ENCODE measurements at places on chromosomes 4 and X.

DNA sequence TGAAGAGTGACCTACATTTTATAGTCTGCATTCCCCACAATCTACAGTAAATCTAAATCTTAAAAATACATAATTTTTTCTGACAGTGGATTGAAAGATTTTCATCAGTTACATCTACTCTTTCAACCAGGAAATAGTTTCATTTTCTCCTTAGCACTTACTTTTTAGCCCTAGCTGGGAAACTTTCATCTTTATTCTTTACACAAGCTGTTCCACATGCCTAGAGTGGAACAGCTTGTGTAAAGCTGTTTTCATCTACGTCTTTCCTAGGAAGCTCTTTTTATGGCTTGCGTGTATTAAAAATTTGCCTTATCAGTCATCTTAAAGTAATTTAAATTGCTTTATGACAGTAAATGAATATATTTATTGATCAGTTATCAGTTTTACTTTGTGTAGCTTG, 40.5 kb downstream of the RBPJ start:
- no peak for DNase-seq

DNA sequence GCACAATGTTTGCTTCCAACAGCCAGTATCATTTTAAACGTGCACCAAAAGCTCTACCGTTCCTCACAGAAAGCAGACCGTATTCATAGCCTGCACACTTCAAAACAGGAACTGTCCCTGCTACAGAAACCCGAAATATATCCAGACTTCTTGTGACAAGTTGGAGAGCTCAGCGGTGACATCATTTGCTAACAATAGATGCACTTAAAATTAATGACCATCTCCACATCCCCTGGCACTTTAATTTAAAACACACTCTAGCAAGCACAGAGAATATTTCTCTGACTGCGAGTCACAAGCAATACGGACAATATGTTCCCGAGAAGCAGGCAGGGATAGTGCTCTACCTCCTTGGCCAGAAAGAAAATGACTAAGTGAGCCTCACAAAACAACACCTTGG, 2.5 kb downstream of the NYX start:
- DNase-seq, result peak; percentile 45

GRCh38 chr4:177008071-177008835, 215.5 kb upstream of the VEGFC start:
- no peak for DNase-seq

- no peak for DNase-seq
Measured at GRCh38 chrX:67523932-67524331, 19.9 kb upstream of the AR start.

DNA sequence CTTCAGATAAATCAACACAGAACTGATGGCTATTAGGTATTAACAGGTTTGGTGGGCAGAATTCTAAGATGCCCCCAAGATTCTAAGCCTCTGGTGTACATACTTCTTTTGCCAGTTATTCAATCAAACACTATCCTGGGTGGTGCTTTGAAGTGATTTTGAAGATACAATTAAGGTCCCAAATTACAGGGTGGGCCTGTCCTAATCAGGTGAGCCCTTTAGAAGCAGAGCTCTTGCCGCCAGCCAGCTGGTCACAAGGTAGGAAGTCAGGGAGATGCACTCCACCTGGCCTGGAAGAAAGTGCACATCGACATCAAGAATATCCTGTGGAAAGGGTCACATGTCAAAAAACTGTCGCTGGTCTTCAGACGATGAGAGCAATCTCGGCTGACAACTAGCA, 29.5 kb downstream of the ASB9 start:
- no peak for DNase-seq
